CD4-positive, alpha-beta T cell (primary cell): ENCODE measurements at places on chromosomes 5 and 9.
A peak's percentile ranks its signal among the peaks of the same experiment; 100 is the strongest.

GRCh38 chr5:56422076-56422762, 189.1 kb upstream of the ANKRD55 start:
- DNase-seq, result no peak

DNA sequence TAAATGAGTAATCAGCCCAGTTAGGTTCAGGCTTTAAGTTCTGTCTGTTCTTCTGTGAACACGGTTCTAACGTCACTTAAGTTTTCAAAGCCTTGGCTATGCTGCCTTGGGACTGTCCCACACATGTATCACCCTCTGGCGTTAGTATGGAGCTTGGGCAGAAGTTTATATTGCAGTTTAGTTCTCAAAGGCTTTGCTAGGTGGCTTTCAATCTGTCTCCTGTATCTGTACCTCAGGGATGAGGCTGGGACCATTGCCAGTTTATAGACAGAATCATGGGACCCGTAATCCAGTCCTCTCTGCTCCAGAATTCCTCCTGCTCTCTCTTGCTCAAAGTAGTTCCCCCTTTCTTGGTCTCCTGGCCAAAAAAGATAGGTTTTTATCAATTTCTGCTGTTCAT, 12.1 kb downstream of the C9orf40 start:
- no peak for DNase-seq

DNA sequence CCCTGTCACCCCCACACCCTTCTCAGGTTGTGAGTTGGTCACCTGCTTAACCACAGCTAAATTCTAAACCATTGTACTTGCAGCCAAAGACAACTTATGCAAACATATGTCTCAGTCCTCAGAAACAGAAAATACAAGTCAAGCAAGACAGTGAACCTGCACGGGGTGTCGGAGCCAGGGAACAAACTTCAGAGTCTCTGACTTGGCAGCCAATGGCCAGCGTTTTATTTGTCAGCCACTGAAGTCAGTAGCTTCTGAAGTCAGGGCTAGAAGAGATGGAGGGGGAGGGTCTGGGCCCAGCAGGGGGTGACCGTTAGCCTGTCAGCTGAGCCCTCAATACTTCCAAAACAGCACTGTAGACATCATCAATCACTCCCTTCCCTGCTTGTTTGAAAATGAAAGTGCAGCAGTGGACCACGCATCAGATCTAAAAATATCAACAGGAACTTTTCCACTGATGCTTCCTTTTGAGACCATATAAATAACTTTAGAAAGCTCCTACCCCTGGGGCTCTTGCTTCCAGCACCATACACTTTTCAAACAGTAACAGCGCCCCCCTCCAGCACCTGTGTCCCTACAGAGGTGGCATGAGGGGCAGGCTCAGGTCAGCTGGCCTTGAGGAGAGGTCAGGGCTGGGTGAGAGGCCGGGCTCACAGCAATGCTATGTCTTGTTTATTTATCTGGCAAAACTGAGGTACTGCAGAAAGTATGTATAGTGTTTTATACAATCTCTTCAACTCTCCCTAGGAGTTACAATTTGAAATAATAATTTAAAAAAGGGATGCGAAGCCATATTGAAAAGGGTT, 142.5 kb downstream of the ACER2 start:
- no peak for DNase-seq

DNA sequence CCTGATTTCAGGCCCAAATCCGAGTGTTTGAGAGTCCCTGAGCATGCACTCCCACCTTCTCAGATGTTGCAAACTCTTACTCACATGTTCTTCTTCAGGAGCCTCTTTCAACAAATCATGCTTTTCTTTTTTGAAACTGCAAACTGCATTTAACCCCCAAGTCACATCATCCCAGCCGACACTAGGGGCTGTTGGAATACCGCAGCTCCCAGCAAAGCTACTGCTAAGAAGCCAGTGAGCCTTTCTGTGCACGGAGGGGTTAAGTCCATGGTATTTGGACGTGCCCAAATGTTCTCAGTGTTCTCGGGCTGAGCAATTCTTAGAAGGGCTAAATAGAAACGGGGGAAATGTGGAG, 282.9 kb downstream of the NFIB start:
- DNase-seq, result no peak

DNA sequence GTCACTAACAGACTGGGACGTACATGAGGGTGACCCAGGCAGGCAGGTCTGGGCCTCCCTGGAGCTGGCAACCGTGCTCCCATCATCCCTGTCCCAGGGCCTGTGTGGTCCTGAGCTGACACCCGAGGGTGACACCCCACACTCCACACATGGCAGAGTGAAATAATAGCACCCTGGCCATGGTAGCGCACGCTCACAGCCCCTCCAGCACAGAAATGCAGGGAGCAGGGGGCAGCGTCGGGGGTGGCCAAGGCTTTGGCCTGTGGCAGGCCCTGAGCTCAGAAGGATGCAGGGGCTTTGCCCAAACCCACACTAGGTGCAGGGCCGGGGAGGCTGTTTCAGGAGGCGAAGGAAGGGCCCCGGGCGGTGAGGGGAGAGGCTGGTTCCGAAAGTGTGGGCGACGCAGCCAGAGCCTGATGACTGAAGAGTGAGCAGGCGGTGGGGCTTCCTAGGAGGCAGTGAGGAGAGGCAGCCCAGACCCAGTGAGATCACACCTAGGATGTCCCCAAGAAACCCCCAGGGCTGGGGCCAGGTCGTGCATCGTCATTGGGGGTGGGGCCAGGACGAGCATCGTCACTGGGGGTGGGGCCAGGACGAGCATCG, 12.9 kb downstream of the OR2V2 start:
- DNase-seq, result peak; percentile 68

DNA sequence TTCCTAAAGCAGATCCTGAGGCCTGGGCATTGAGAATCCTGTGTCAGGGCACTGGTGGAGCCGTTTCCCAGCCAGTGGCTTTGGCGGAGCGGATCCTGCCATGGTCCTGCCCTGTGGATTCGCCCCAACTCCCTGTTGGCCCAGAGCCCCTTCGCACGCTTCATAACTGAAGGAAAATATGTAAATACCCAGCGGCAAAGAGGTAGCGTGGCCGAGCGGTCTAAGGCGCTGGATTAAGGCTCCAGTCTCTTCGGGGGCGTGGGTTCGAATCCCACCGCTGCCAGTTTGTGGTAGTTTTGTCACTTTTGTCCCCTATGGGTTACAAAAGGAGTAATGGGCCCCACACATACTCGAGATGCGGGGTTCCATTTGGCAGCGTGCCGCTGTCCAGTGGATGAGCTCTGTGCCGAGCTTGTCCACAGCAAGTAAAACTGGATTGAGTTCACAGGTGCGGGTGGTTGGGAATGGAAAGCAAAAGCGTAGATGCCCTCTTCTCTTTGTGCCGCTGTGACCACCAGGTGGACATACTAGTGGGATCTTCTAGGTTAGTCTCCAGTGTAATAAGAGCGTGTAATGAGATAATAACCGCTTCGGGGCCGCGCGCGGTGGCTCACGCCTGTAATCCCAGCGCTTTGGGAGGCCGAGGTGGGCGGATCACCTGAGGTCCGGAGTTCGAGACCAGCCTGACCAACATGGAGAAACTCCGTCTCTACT, 17.3 kb downstream of the TRIM7 start:
- DNase-seq, result peak; percentile 17

DNA sequence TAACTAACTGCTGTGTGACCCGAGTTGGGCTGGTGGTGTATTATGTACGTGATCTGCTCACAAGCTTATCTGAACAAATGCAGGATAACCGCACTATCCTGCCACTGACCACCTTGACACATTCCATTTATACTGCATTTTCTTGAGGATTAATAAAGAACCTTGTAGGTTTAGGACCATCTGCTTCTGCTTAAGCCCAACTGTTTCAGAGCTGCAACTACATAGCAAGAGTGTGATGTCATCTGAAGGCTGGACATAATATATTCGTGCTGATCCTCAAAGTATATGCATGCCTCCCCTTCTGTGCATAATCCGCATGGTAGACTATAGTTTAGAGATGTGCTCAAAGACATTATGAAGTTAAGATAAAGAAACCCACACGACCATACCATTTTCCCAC, 435.9 kb downstream of the BNC2 start:
- DNase-seq, result no peak

- DNase-seq, result no peak
Measured at GRCh38 chr9:136280535-136281315, 23.2 kb downstream of the CCDC187 start.

GRCh38 chr5:129135633-129136032, 41.1 kb downstream of the ISOC1 start:
- DNase-seq, result peak; percentile 30

DNA sequence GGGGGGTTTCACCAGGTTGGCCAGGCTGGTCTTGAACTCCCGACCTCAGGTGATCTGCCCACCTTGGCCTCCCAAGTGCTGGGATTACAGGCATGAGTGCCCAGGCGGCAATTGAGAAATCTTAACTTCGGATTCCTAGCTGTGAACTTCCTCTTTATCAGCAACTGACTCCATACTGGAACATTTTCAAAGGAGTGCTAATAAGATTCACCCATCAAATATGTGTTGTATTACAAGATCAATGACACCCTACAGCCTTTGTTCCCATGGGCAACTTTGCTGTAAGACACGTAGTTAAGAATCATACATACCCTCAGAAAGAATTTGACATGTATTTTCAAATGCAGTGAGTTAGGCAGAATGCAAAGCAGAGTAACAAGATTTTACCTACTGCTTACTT, 23.1 kb upstream of the ACOT12 start:
- DNase-seq, result no peak

- no peak for DNase-seq
Measured at GRCh38 chr9:124384210-124384609, 31.0 kb downstream of the PSMB7 start.

GRCh38 chr5:13643734-13644133, 300.8 kb downstream of the DNAH5 start:
- DNase-seq, result no peak

- DNase-seq, result no peak
Measured at GRCh38 chr9:110977259-110977709, 61.0 kb downstream of the LPAR1 start.

DNA sequence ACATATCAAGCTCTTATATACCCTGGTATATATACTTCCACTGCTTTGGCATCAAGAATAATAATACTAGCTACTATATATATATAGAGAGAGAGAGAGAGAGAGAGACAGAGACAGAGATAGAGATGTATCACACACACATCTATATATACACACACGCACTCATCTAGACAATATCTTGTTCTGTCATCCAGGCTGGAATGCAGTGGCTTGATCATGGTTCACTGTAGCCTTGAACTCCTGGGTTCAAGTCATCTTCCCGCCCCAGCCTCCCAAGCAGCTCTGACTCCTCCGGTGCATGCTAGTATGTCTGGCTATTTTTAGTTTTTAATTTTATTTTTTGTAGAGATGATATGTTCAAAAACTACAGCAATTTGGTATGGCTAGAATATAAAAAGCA, 22.5 kb downstream of the ANKHD1 start:
- DNase-seq, result no peak

- no peak for DNase-seq
Measured at GRCh38 chr5:149796836-149797235, 66.7 kb downstream of the PPARGC1B start.

- no peak for DNase-seq
Measured at GRCh38 chr9:97726716-97727115, 29.6 kb upstream of the XPA start.

DNA sequence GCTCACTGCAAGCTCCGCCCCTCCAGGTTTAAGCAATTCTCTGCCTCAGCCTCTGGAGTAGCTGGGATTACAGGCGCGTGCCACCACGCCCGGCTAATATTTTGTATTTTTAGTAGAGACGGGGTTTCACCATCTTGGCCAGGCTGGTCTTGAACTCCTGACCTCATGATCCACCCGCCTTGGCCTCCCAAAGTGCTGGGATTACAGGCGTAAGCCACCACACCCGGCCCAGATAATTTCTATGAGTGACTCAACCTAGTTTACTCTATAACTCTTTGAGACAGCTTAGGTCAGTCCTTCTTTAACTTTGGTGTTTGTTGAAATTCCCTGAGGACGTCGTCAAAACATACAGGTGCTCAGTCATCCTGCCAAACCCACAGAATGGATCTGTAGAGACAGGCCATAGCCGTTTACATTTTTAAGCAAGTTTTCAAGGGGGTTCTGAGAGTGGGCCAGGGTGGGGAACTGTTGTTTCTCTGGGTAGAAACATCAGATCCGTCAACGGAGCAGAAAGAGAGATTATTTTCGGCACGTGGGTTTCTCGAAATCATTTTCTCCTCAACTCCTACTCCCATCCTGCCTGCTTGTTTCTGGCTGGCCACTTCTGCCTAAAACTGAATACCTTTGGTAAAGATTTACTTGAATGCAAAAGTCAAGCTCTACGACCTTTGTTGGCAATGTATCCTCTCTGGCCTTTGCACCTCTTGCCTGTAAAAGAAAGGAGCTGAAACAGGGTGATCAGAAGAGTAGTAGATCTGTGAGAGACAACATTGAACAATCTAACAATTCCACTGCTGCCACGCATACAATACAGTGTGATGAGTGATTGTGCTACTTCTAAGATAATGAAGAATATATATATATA, 6.0 kb upstream of the BOD1 start:
- DNase-seq, result no peak

DNA sequence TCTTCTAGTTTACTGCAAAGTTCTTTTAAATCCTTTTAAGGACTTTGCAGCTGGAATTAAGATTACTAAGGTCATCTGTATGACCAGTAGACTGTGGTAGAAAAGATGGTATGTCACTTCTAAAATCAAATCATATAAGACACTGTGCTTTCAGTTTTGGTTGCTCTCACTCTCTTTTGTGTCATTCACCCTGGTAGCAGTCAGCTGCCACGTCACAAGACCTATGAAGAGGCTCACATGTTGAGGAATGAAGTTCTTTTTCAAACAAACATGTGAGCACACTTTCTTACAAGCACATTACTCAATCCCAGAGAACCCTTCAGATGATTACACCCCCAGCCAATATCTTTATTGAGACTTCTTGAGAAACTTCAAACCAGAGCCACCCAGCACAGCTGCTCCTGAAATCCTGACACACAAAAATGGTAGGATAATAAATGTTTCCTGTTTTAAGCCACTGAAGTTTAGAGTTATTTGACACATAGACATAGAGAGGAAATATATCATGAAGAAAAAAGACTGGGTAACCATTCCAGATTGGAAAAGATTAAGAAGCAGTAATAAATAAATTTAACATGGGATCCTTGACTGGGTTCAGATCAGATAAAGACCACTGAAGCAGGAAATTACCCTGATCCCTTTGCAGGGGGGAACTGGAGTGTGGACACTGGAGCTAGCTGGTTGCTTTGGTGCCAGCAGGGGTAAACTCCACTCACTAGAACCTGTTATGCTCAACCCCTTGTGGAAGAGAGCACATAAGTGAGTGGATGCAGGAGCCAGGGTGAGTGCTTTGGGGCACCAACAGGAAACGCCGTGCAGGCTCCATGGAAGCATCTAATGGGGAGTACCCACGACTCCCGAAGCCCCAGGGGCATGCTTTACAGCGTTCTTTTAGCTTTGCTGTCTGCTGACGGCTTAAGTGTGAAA, 64.1 kb downstream of the SLCO4C1 start:
- no peak for DNase-seq
